ENCODE measurements at places on chromosomes 11 and 22.

DNA sequence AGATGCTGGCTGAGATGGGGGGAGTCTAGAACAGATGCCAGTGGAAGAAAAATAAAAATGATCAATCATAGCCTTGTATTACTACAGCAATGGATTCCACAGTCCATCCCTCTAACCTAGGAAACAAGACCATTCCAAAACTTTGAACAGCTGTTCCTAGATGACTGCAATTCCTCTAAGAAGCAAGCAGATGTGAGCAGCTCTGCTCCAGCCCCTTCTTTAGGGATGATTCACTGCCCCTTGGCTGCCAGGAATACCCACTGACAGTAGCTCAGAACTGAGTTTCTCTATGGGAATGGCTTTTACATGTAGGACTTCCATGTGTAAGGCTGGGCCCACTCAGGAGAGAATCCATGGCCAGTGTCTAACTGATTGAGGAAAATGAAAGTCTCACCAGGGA lies 943.9 kb downstream of the OPCML start:
- no peak for DNase-seq

DNA sequence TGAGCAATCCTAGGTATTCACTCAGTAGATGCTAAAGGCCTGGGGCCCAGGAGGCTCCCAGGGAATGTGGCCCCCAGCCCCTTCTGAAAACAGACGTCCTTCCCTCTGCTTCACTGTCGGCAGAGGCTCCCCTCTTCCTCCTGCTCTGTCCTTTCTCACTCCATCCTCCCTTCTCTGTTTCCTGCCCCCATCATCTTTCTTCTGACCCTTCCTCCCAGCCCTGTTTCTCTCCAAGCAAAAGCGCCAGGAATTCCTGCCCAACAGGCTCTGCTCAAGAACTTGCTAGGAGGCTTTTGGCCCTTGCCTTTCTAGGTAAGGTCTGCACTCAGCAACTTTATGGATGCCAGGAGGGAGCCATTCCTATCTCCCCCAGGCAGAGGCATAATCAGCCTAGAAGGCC lies 300.5 kb downstream of the NTM start:
- DNase-seq: no peak

GRCh38 chr22:24994070-24994763 lies 41.7 kb downstream of the KIAA1671 start:
- no peak for DNase-seq

DNA sequence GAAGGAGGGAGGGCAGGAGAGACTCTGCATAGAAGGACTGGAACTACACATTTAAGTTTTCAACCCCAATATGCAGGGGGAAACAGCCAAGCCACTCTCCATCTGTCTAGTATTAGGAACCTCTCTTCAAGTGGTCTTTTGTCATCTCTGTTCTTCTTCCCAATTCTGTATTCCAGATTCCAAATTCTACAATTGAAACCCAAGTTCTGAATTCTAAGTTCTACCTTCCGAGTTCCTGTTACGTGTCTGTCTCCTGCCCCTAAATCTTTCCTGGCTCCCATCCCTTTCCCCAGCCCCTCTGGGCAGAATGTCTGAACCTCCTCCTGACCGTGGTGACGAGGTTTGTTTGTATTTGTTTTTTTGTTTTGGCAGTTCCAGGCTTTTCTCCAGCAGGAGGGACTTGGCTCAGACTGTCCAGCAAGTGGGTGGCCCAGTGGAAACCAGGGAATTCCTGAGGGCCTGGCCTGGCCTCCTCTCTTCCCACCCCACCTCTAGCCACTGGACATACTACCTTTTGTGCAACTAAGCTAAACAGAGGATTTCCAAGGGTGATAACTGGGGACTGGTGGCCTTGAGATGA lies 1.6 kb upstream of the THOC5 start:
- DNase-seq: no peak

DNA sequence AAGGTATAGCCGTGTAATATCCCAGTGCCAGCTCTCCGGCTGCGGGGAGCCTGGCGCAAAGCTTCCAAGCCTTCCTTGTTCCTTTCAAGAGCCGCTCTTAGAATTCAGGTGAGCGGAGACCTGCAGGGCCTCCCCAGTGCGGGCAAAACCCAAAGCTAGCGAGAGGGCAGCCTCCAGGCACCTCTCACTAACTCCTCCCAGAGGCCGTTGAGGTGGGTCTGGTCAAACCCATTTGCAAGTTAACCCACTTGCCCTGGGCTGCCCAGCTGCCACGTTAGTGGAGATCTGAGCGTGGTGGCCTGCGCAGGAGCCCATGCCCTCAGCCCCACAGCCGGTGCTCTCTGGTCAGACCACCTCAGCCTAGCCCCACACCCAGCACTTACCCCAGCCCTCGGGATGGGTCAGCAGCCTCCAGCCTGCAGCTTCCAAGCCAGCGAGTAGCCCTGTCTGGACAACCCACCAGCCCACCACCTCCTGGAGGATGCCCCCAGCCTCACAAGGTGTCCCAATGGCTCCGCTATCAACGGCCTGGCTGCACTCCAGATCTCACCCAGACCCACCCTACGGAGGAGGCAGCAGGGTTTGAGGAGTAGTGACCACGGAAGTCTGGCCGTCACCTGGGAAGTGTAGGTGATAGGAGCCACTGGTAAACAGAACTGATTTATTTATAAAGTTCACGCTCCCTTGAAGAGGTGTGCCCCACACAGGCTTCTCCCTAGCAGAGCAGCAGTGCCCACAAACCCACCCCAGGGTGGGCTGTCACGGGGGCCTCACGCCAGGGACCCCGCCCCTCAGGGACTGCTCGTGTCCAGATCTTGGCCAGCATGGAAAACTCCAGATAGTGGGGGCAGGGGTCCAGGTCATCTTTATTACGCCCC lies 2.3 kb downstream of the ASCL2 start:
- no peak for DNase-seq

DNA sequence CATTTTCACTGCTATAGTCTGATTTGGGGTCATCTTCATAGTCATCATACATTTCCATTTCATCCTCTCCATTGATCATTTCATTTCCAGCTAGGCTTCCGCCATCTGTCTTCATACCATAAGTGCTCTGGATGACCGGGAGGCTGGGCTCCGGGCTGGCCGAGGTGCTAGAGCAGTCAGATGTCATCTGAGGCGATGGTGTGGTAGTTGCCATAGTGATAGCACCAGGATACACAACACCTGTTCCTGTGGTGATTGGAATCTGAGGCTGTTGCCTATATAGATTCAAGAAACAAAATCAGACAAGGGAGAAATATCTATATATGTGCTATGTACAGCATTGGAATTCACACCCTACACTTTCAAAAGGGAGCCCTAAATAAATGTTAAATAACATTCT lies 383.5 kb downstream of the SOX6 start:
- DNase-seq: no peak

GRCh38 chr11:109963101-109963500 lies 130.1 kb upstream of the ZC3H12C start:
- no peak for DNase-seq
